Islet precursor cell (in vitro differentiated cells): ENCODE measurements at places on chromosomes 16 and 17.
A peak's percentile ranks its signal among the peaks of the same experiment; 100 is the strongest.

- no peak for DNase-seq
These were observed 191.1 kb downstream of the C16orf78 start for GRCh38 chr16:49564496-49565229.

DNA sequence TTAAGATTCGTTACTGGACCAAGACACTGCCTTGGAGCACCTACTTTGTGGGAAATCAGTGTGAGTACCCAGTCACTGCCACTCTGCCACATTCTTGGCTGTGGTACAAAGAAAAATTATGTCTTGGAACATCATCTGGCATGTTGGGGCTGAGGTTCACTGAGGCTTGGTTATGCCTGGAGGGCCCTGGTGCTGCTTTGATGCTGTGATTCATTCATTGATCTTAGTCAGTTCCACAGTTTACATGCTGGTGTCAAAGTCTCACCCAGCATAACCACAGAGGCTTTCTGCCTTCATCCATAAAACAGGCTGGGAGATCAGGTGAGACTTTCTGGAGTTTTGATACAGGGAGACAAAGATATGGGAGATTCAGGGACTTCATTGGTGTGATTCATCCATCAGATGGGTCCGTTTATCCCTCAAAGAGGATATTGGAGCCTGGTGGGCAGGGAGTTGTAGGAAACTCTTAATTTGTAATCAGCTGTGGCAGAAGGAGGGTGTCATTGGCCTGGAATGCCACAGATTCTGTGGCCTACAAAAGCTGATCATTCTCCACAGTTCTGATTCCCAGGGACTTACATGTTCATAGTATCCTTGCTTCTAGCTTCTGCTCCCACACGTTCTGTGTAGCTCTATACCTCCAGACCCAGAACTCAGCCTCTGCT lies 322.5 kb downstream of the PMP22 start:
- DNase-seq: peak; percentile 60

- no peak for DNase-seq
These were observed 48.3 kb upstream of the ERN1 start for GRCh38 chr17:64178011-64178825.

DNA sequence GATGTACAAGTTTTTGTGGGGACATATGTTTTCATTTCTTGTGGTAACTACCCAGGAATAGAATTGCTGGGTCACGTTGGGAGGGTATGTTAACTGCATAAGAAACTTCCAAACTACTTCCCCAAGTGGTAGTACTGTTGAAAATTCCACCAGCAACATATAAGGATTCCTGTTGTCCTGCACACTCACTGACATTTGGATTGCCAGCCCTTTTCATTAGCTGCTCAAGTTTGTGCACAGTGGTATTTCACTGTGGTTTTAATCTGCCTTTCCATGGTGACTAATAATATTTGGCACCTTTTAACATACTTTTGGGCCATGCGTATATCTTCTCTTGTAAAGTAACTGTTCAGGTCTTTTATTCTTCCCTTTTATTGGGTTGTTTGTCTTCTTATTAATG lies 103.3 kb downstream of the GNAO1 start:
- DNase-seq: no peak

DNA sequence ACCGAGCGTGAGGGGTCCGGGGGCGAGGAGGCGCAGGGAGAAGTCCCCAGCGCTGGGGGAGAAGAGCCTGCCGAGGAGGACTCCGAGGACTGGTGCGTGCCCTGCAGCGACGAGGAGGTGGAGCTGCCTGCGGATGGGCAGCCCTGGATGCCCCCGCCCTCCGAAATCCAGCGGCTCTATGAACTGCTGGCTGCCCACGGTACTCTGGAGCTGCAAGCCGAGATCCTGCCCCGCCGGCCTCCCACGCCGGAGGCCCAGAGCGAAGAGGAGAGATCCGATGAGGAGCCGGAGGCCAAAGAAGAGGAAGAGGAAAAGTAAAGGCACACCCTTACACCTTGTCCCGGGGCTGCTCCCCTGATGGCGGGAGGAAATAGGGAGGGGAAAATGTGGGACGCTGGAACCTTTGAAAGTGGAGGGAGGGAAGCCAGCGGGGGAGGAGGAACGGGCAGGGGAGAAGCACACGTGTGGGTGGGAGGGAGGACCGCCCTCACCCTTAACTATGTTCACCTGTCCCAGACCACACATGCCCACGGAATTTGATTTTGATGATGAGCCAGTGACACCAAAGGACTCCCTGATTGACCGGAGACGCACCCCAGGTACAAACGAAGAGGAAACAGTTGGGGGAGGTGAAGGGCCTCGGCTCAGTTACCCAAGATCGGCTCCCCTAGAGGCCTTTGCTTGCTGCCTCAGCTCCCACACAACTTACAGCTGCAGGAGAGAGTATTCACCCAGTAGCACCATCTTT lies 916 bp downstream of the PAGR1 start:
- DNase-seq: peak; percentile 86

DNA sequence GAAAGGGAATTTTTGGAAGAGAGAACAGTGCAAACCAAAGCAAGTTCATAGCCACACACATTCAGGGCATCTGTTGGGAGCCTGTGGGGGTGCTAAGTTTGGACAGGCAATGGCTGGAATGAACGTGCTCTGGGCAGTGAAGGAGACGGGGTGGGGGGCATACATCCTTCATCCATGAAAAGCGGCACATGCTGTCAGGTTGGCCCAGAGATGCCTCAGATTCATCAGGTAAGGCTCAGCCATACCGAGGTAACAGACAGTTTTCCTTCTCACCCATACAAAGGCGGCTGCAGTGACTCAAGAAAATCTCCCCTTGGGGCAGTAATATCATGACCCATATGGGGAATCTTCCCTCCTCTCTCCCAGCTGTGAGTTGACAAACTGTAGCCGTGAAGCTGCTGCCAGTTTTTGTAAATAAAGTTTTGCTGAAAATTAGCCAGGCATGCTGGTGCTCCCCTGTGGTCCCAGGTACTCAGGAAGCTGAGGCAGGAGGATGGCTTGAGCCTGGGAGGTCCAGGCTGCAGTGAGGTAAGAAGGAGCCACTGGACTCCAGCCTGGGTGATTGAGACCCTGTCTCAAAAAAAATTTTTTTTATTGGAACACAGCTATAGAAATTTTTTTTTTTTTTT lies 9.2 kb upstream of the UBALD2 start:
- DNase-seq: no peak

DNA sequence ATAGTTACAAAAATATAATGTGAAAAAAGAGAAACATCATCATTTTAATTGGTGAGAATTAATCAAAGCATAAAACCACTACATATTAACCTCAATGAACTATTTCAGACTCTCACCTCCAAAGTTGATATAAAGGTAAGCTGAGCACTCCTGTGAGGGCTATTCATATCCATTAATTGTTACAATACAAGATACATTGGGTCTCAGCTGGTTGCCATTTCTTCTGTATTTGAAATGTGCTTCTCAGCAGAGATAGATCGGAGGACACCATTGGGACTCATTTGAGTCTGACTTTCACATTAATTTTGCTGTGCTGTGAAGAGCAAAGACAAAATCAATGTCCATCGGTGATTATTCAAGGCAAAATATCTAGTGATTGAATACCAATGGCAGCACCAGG lies 459.5 kb upstream of the GOT2 start:
- no peak for DNase-seq

- peak; percentile 41 for DNase-seq
These were observed 77.1 kb upstream of the RPL38 start for GRCh38 chr17:74126179-74126900.

DNA sequence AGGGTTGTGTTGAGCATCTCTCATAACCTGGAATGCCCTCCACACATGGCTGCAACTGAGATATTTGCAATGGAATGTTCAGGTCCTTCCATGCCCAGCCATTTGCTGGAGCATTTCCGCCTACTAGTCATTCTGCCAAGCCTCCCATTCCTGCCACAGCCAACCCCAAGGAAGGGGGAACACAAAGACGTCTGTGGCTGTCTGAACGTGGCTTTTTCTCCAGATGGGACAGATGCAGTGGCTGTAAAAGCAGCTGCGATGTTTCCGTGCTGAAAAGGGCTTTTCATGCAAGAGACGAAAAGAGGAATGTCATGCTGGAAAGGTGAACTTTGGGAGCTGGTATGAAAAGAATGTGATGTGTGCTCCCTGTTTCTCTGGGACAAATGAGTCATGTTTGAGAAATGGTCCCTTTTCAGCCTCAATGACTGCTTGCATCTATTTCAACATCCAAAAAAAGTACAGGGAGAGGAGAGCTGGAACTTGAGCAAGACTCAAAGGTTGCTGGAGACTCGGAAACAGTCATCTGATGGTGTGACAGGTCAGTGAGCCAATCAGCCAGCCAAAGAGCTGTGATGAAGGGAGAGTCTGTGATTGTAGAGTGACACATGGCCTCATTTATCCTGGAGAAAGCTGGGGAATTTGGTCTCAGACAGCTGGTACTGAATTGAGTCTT lies 208.9 kb downstream of the SHISA9 start:
- DNase-seq: peak; percentile 97

GRCh38 chr16:79497606-79498350 lies 102.8 kb downstream of the MAF start:
- no peak for DNase-seq

GRCh38 chr17:19345067-19345460 lies 17.5 kb downstream of the B9D1 start:
- DNase-seq: peak; percentile 54

DNA sequence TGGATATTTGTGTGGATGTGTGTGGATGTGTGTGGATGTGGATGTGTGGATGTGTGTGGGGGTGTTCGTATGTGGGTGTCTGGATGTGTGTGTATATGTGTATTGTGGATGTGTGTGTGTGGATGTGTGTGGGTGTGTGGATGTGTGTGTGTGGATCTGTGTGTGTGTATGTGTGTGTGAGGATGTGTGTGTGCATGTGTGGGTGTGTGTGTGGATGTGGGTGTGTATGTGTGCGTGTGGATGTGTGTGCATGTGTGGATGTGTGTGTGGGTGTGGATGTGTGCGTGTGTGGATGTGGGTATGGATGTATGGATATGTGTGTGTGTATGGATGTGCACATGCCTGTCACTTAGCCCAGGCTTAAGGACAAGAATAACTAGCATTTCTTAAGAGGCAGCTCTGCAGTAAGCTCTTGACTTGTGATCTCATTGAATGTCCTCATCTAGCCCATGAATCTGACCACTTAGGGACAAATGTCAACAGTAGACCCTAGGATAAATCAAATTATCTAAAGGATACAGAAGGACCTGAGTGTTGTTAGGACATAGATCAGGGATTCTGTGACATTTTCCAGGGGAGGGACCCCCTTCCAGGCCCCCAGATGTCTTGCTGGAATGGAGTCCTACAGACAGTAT lies 83.5 kb downstream of the BMERB1 start:
- DNase-seq: no peak

DNA sequence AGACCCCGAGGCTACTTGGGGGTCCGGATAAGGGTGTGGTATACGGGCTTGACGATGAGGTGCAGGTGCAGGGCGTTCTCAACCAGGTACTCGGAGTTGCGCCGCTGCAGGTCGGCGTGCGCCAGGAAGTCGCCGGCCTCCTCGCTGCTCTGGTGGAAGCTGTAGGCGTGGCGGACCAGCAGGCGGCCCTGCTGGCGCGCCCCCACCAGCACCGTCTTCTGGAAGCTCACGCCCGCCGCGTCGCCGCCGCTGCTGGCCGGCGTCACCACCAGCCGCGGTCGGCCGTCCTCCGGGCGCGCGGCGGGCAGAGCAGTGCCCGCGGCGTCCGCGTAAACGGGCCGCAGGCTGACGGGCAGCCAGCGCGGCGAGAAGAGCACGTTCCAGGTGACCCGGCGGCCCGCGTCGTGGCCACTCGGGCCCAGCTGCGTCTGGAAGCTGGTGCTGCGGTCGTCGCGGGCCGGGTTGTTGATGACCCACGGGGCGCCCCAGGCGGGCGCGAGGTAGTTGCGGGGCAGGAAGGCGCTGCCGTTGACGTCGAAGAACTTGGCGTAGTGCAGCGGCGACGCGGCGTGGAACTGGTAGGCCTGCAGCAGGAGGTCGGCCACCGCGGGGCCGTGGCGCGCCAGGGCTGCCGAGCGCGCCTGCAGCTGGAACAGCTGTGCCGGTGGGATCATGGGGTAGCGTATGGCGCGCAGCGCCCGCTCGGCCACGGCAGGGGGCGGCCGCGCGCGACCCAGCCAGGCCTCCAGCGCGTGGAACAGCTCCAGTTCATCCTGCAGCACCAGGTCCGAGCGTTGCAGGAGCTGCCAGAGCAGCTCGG lies 4.8 kb downstream of the BTBD17 start:
- DNase-seq: no peak

DNA sequence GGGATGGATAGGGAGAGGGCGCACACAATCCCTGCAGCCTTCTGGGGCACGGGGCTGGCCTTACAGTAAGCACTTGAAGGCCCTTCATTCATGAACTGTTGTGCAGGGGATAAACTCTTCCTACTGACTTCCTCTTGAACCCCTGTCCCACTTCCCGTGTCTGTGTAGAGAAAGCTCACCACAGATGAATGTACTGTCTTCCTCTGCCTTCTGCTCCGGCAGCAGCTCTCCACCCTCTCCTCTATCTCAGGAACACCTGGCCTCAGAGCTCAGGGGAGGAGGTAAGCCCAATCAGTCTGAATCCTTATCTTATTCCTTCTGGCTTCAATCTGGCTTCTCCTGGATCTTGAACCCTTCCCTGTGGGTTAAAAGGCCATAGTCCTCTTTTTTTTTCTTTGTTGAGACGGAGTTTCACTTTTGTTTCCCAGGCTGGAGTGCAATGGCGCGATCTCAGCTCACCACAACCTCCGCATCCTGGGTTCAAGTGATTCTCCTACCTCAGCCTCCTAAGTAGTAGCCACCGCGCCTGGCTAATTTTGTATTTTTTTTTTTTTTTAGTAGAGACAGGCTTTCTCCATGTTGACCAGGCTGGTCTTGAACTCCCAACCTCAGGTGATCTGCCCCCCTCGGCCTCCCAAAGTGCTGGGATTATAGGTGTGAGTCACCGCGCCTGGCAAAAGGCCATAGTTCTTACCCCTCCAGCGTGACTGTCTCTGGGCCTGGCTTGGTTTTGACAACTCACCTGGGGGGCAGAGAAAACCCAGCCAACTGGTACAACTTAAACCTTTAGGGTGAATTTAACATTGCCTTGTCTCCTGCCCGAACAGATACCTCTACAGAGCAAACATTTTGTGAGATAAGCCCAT lies 7.2 kb upstream of the SLC52A1 start:
- no peak for DNase-seq

GRCh38 chr16:79419148-79419547 lies 181.4 kb downstream of the MAF start:
- DNase-seq: no peak

- DNase-seq: no peak
These were observed 38.3 kb upstream of the SMPD3 start for GRCh38 chr16:68486502-68487202.

DNA sequence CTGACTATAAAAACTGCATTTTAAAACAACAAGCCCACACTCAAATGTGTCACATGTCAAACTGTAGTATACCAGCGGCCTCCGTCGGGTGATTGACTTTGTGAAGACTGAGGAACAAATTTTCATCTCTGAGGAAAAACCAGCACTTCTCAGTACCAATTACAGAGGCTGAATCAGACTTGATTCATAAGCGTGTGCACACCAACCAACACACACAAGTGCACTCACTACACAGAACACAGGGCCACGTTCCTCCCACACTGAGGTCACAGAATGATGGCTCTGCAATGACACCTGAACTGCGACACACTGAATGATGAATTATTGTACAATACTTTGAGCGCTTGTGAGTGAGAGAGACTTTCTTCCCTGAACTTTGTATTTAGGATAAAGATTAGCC lies 29.6 kb downstream of the XPO6 start:
- no peak for DNase-seq
